HFFc6 (cell line): ENCODE measurements at places on chromosomes 12 and 14. TPM values are rescaled to one million over a fixed set of nuclear protein-coding genes. Genes with fewer than 3 reads are reported as not detected.

- DNase-seq: peak; percentile 38
These were observed 51.4 kb downstream of the C14orf132 start for GRCh38 chr14:96090441-96091148.

DNA sequence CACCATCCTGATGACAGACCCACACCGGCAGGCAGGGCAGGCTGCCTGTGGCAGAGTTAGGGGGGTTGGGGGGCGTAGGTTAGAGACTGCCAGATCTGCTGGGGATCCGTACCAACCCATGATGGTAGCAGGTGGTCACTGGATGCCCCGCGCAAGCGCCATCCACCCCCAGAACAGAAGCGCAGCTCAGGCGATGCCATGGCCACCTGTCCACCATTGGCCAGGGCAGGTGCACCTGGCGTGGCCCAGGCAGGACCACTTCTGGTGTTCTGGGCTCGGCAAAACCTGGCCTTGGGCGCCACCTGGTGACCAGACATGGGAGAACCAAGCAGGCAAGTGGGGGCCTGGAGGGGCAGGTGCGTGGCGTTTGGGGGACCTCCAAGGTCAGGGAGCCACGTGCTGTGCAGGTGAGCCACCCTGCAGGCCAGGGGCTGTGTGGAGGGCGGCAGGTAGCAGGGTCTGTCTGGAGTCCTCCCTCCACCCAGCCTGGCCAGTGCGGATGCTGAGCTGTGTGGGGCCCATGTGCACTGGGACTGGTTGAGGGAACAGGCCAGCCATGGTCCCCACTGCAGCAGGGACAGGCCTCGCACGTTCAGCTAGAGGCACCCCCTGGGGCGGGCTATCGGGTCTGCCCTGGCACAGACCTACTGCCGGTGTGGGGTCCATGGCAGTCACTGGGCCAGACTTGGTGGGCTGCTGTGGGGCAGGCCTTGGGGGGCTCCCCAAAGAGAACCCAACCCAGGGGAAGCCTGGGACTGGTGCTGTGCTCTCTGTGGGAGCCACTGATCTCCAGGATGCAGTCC, 15.6 kb downstream of the BAG5 start:
- peak; percentile 21 for DNase-seq

GRCh38 chr12:77060136-77060882, 5.1 kb downstream of the E2F7 start:
- DNase-seq: no peak

DNA sequence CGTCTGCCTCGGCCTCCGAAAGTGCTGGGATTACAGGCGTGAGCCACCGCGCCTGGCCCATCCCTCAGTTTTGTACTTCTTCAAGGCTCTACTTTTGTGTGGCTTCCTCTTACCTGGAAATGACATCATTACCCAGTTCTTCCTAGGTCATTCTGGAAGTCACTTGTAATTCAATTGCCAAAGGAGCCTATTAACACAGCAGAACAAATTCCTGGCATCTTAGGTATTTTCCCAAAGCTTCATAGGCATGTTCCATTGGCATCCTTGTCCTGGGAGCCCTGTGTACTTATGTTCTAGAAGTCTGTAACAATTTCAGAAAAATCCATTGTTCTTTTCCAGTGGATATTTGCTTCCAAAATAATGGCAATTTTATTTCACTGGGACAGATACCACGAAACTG, 60.6 kb downstream of the DAAM1 start:
- DNase-seq: no peak

GRCh38 chr12:20604408-20605067, 90.6 kb upstream of the SLCO1C1 start:
- DNase-seq: no peak

DNA sequence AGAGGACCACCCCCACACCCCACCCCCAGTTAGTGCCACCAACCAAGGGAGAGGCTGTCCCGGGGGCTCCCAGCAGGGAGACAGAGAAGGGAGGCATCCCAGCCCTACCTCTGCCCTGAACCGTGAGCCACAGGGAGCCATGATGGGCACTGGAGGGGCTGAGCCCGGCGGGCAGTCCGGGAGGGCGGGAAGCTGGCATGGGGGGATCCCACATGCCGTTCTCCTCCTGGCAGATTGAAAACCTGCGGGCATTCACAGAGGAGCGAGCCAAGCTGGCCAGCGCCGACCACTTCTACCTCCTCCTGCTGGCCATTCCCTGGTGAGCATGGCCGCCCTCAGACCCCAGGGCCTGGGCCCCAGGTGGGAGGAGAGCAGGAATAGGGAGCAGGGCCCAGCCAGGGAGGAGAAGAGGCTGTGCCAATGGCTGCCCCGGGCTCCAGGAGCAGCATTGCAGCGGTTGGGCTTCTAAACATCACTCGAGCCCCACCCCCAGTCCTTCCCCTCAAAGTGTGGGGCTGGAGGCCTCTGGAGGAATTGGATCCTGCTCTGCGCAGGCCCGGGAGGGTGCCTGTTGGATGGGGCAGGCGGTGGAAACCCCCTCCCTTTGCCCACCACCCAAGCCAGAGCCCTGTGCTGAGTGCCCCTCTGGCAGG, 14.5 kb upstream of the ADSS1 start:
- DNase-seq: no peak

Gene GSG1
- total RNA-seq: 0.64 to 1.4 TPM (median 0.77 TPM) in 3 replicates

GRCh38 chr14:75175677-75176141, 703 bp downstream of the TMED10 start:
- peak; percentile 26 for DNase-seq

Gene SARNP
- 68.9 to 81.7 TPM (median 69.5 TPM) in 3 replicates for total RNA-seq

Gene CAPZA3
- total RNA-seq: not detected in 3 replicates

- DNase-seq: no peak
These were observed 134.2 kb downstream of the ESRRB start for GRCh38 chr14:76510181-76510580.

- peak; percentile 21 for DNase-seq
These were observed 23.3 kb downstream of the LMNTD1 start for GRCh38 chr12:25529738-25530137.

DNA sequence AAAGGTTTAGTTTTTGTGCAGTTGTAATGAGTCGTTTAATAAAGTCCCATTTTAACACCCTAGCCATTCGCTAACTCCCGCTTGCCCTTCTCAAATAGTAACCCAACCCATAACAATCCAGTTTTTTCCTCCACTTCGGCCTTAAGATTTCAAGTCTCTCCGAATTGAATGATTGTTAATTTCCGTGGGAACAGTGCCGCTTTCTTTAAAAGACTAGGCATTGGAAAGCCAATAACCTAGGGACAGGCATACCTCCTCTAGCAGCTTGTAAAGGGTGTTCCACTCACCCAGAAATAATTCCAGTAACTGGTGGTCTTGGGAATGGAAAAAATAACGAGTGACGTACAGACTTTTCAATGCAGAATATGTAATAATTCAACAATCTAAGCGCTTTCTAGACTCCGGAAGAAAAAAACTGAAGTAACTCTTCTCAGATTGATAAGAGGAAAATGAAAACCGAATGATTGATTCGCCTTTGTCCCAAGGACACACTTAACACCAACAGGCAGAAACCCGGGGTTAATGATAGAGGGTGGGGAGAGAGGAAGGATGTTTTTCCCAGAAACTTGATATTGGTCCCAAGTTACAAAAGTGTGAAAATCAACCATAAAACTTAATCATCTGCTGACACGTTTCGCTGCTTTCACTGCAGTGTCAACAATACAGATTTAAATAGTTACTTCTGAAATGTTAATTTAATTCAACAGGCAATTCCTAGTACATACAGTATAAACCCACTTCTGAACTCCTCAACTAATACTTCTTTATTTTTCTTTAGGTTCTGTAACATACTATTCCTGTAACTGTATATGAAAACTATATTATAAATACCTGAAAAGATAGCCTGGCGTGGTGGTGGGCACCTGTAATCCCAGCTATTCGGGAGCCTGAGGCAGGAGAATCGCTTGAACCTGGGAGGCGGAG, 1.0 kb upstream of the SINHCAF start:
- DNase-seq: no peak

Gene RNU4-1
- total RNA-seq: 1,069 to 1,429 TPM (median 1,167 TPM) in 3 replicates

GRCh38 chr12:71011261-71011660, 90.7 kb upstream of the PTPRR start:
- no peak for DNase-seq

Gene TAS2R10
- total RNA-seq: 0.18 TPM in 1 of 3 replicates, not detected in the others

DNA sequence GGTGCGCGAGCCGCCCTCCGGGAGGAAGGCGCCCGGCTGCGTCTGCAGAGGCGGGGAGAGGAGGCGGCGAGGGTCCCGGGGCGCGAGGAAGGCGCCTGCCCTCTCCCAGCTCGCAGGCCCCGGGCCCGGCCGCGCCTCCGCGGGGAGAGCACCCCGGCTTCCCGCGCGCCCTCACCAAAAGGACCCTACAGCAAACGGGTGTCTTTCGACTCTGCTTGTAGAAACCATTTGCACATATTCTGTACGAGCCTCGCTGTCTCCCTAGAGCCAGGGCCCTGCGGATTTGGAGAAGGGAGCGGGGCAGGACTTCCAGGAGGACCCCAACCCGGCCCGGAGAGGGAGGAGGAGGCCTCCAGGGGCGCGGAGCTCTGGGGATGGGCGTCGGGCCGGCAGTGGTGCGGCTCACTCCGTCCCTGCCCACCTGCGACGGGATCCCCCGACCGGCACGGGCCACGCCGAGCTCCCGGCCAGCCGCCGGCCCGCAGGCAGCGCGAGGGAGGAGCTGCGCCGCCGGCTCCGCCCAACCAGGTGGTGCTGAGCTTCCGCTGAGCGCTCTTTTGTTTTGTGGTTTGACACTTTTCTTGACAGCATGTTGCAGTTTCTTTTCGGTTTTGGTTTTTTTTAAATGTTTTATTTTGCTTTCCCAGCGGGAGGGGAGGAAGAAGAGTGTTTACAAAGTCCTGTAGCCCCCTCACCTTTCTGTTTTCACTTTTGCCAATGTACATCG, 103.3 kb upstream of the FKBP4 start:
- DNase-seq: no peak

Gene ESR2
- not detected in 2 replicates for total RNA-seq

DNA sequence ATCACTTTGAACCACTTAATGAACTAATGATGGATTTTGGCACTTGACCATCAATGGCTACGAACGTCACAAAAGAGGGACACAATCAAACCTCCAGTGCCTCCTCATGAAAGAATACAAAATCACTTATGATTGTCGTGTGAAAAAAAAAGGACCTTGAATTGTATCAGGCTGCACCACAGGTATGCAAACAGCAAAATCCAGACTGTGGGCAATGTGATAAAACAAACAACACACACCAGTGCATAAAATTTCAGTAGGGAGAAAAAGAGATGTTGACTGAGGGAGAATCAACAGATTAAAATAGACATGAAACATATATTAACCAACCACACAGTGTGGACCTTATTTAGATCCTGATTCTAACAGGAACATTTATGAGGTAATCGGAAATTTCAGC, 2.6 kb downstream of the TSPAN8 start:
- no peak for DNase-seq

DNA sequence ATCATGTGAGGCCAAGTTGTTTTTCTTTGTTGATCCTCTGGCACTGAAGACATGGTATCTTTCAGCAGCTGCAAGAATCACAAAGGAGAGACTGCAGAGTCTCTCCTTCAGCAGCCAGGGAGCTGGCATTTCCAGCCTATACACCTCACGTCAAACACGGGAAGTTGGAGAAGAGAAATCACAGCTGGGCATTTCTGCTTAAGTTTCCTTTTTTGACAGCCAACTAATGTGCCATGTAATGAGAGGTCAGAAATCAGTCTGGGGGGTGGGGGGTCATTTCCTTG, 28.3 kb downstream of the PHLDA1 start:
- no peak for DNase-seq

DNA sequence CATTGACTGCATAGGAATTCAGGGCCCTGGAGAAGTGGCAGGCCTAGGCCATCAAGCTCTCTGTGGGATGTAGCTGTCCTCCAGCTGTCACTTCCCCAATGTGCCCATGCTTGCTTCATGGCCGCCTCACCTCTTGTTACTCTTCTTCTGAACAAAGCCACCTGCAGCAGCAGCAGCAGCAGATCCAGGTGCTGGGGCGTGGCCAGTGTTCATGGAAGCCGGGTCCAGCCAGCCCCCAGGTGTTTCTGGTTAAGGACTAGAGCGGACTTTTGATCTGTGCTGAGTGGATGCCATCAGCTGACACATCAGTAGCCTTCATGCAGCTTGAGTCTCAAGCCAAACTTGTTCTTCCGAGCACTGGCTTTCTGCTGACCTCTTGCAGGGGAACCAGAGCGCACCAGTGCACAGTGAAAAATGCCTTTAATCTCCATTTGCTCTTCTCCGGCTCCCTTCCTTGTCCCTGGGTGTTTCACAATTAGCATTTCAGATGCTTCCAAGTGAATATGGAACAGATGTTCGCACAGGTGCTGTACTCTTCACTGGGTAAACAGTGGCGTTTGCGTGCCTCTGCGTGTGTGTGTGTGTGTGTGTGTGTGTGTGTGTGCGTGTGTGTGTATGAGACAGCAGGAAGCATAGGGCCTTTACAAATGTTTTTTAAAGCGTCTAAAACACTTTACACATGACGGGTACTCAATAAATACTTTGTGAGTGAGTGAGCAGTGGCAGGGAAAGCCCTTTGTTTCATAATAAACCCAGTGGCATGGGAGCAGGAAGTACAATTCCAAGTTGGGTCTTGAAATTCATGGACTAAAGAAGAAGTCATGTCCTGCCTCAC, 20.1 kb downstream of the TPCN1 start:
- DNase-seq: peak; percentile 98

DNA sequence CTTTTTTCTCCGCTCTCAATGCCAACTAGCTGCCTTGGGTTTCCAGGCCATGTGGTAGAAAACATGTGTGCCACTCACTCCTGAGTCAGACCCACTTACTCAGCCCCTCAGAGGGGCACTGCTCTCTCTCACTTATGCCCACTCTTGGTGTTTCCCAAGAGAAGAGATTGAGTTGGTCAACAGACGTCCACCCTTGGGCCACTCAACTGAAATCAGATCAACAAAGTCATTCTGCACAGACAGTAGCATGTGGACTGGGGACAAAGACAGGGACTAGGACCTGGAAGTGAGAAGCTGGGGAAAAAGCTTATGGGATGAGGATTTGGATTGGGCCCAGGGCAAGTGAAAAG, 161.2 kb downstream of the EFCAB11 start:
- no peak for DNase-seq
